ENCODE measurements at places on chromosomes 5 and 9. TPM values are rescaled to one million over a fixed set of nuclear protein-coding genes. Genes with fewer than 3 reads are reported as not detected.

The NCS1 gene
- total RNA-seq = 0.22 TPM

The TMEFF1 gene
- total RNA-seq = 0.27 TPM

The HSD17B4 gene
- total RNA-seq = 71.0 TPM

The TAF1L gene
- not detected for total RNA-seq

The CCDC187 gene
- total RNA-seq = not detected

The ACTBL2 gene
- total RNA-seq = not detected

The OCLN gene
- 0.36 TPM for total RNA-seq

The ZNF883 gene
- 2.1 TPM for total RNA-seq

The NEURL1B gene
- 0.34 TPM for total RNA-seq

The MUSK gene
- total RNA-seq = not detected

The HAVCR1 gene
- 32.3 TPM for total RNA-seq

The PLK2 gene
- 29.5 TPM for total RNA-seq

The SPINK4 gene
- total RNA-seq = not detected

The SHISAL2B gene
- total RNA-seq = not detected

The STPG3 gene
- not detected for total RNA-seq

The CCDC180 gene
- 18.1 TPM for total RNA-seq

The OTP gene
- total RNA-seq = not detected

The TNFSF15 gene
- not detected for total RNA-seq

The NSA2 gene
- 153 TPM for total RNA-seq

The OMD gene
- not detected for total RNA-seq

The SYNPO gene
- not detected for total RNA-seq

The GALT gene
- 217 TPM for total RNA-seq

The STKLD1 gene
- total RNA-seq = 1.4 TPM

The CER1 gene
- not detected for total RNA-seq

The CDHR2 gene
- 3.1 TPM for total RNA-seq

The FOXD4L3 gene
- not detected for total RNA-seq

The BARX1 gene
- total RNA-seq = 0.56 TPM

The CBY3 gene
- not detected for total RNA-seq

The CCDC112 gene
- 1.1 TPM for total RNA-seq

The PRDM9 gene
- not detected for total RNA-seq

The TUT7 gene
- 57.4 TPM for total RNA-seq

The C1QTNF3 gene
- 7.1 TPM for total RNA-seq

The AQP7 gene
- 1.1 TPM for total RNA-seq

The SLC1A1 gene
- not detected for total RNA-seq

The IFNA2 gene
- total RNA-seq = not detected

The EFNA5 gene
- total RNA-seq = not detected

The HMCN2 gene
- not detected for total RNA-seq

The S1PR3 gene
- not detected for total RNA-seq

The PCDHB10 gene
- total RNA-seq = not detected

The IL9 gene
- not detected for total RNA-seq

The ELOVL7 gene
- 0.29 TPM for total RNA-seq

The LAMC3 gene
- total RNA-seq = 4.5 TPM

All from naive thymus-derived CD4-positive, alpha-beta T cell (primary cell).